ENCODE measurements at places on chromosomes 1 and 21.

- DNase-seq = no peak
These were observed 41.7 kb downstream of the PTGFRN start for GRCh38 chr1:116951200-116951935.

GRCh38 chr1:207164086-207164485 is 60.1 kb downstream of the C4BPA start:
- DNase-seq = no peak

GRCh38 chr1:54767526-54767925 is 3.2 kb upstream of the PARS2 start:
- no peak for DNase-seq

- DNase-seq = no peak
These were observed 146.3 kb upstream of the PKN2 start for GRCh38 chr1:88537787-88538186.

DNA sequence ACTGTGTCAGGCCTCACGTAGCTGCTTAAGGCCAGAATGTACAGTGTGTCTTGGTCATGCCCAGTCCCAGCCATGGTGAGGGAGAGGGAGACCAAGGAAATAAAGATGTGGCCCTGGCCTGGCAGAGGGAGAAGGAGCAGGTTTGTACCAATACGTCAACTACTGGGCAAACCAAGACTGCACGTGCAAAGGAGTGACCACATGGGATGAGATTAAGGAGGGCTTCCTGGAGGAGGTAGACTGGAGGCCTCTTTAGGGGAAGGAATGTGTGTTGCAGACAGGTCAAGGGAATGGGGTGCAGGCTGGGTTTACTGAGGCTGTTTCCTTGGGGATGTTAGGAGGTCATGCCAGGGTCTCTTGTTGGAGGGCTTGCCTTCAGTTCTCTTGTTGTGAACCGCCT is 7.8 kb downstream of the PLOD1 start:
- no peak for DNase-seq

GRCh38 chr1:32400876-32401631 is 6.8 kb upstream of the BSDC1 start:
- DNase-seq = peak; percentile 86

GRCh38 chr1:171817511-171818265 is 23.6 kb upstream of the DNM3 start:
- DNase-seq = peak; percentile 73

- no peak for DNase-seq
These were observed 127.9 kb downstream of the CLIC6 start for GRCh38 chr21:34796518-34797200.

DNA sequence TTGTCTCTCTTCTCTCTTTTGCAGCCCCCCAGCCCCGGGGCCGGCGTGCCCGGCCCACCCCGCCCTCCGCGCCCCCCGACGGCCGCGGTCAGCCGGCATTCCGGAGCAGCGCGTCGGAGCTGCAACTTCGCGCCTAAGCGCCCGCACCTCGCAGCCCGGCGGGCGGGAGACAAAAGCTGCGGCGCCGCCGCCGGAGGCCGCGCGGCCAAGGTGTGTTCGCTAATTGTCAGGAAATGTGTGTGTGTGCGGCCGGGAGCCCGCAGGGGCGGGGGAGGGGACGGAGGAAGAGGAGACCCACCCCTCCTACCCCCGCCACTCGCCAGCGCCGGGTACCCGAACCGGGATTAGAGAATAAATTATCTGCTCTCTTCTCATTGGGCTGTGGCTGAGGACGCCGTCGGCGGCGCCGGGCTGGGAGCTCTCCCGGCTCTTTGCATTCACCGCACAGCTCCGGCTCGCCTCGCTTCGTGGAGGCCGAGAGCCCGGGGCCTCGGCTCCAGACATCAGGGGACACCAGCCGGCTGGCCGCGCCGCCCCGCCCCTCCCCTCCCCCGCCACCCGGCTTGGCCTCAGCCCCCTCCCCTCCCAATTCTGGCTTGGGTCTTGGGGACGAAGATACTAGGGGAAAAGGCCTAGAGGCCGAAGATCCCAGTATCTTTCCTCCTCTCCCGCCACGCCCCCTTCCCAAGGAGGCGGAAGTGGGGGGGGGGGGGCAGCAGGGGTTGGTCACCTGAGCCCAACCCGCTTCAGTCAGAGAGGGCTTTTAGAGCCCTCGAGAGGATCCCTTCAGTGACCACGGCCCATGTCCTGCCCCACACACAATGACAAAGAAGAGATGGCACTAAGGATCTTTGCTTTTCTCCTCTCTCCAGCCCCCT is 1.3 kb upstream of the BLACAT1 start:
- DNase-seq = peak; percentile 84

GRCh38 chr1:114154963-114155322 is 1.3 kb upstream of the SYT6 start:
- no peak for DNase-seq

DNA sequence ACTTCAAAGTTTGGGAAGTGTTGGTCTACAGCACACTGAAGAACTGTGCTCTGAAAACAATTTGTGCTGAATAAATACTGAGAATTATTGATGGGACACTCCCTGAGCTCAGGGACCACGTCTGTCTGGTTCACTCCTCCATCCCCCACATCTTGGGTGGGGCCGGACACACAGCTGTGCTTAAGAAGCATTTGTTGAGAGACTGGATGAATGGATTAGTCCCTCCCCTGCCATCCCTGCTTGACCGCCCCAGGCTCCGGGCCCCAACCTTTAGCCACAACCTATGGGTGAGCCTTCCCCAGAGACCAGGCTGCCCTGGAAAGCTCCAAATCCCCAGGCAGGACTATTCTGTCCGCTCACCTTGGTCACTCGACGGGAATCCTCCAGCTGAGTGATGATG is 7.5 kb downstream of the TRIM63 start:
- no peak for DNase-seq

GRCh38 chr1:90763930-90764329 is 46.8 kb upstream of the BARHL2 start:
- no peak for DNase-seq

DNA sequence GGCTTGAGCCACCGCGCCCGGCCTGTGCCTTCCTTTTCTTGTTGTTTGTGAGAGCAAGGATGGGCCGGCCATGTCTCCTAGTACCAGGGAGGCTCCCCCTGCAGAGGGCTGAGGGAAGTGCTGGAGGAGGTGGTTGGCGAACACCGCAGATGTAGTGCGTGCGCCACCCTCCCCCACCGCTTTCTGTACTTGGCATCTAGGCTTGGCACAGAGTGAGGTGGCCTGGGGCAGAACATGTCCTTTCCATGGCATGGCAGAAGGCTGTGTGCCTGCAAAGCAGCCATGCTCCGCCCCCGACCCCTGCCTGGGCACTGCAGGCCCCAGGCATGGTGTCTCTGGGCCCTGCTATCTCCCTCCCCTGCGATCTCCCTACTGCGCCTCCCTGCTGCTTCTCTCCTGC is 30.7 kb downstream of the ALPL start:
- no peak for DNase-seq

DNA sequence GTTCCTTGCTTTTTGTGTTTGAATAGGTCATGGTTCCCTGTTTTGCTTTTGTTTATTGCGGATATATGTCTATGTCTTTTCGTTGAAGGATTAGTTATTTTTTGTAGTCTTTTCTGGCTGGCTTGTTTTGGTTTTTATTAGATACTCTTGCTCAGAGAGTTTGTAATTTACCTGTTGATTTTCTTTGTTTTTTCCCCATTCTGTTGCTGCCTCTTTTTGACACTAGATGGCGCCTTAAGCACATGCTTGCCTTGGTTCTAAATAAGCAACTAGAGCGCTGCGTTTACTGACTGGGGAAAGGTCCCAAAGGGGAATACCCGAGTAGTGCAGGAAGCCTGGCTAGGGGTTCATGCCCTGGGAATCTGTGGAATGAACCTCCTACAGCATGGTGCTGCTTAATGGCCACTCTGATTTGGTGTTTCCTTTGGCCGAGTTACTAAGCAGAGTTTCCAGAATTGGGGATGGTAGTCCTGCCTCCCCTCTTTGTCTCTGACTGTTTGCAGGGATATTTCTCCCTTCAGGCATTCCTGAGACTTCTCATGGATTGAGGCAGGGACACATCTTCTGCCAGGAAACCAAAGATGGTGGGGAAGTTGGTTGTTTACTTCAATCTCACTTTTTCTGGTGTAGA is 143.2 kb downstream of the PTPRU start:
- peak; percentile 85 for DNase-seq

DNA sequence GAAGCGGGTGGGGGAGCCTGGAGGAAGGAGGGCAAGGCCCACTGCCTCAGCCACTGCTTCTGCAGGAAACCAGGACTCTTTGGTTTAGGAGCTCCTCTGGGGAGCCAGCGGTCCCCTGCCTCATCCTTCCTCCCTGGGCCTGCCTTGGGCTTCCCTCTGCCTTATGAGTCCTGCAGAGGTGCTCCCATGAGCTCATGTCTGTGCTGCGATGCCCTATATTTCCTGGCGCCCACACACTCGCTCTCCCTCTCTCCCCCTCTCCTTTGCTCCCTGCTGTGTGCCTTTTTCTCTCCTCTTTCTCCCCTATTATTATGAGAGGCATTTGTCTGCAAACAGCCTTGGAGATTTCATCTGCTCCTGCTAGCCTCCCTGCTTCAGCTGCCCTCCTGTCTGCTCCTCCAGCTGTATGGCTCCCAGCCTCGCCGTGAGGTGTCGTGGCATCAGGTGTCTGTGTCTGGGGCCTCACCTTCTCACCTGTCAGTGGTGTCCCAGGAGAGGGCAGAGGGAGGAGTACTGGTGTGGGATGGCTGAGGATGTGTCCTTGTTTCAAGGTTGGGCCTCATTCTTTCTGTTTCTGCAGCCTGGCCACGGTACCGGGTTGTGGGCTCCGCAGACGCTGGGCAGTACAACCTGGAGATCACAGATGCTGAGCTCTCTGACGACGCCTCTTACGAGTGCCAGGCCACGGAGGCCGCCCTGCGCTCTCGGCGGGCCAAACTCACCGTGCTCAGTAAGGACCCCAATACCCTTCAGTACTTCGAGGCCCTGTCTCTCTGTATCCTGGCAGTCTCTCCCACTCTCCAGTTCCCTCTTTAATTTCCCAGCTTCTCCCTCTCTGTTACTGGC is 84.2 kb downstream of the KIRREL1 start:
- DNase-seq = no peak

DNA sequence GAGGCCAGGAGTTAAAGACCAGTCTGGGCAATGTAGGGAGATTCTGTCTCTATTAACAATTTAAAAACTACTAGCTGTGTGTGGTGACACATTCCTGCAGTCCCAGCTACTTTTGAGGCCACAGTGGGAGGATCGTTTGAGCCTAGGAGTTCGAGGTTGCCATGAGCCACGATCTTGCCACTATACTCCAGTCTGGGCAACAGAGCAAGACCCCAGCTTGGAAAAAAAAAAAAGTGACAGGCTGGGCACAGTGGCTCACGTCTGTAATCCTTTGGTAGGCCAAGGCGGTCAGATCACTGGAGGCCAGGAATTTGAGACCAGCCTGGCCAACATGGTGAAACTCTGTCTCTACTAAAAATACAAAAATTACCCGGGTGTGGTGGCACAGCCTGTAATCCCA is 26.8 kb downstream of the HP1BP3 start:
- DNase-seq = no peak

DNA sequence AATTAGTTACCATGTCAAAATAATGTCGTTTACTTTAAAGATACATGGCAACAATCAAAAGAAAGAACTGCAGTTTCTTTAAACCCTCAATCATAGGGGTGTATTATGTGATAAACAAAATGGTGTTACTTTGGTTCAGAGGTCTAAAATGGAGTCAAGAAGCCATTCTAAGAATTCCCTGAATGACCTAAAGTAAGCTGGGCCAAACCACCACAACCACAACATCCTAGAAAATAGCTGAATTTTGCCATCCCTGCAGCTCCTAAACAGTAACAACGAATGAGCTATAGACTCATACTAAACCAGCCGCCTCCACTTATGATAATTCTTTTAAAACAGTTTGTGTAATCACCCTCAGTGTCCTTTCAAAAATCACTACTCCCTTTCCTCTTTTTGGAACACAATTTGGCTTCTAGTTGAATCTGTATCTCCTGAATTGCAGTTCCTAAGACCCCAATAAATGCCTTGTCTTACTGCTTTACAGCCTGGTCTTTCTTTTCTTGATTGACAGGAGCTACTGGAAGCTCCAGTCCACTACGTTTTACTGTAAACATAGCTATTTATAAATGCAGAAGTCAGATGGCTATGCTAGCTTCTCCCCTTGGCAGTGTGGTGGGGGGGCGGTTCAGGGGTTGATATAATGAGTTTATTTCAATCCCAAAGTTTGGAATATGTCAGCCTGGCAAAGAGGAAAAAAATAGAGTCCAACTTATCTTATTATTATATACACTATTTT is 84.3 kb downstream of the PLPPR4 start:
- no peak for DNase-seq

DNA sequence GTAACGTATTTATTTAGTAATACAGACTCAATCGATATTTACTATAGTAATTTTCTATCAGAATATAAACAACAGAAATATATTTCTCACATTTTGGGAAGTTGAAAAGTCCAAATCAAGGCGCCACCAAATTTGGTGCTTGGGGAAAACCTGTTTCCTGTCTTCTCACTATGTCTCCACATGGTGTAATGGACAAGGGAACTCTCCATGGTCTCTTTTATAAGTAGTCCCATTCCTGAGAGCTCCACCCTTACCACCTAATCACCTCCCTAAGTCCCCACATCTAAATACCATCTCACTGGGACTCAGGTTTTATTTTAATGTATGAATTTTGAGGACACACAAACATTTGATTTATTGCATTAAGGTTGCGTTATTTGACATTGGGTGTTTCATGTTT is 848.0 kb downstream of the LTN1 start:
- DNase-seq = no peak

DNA sequence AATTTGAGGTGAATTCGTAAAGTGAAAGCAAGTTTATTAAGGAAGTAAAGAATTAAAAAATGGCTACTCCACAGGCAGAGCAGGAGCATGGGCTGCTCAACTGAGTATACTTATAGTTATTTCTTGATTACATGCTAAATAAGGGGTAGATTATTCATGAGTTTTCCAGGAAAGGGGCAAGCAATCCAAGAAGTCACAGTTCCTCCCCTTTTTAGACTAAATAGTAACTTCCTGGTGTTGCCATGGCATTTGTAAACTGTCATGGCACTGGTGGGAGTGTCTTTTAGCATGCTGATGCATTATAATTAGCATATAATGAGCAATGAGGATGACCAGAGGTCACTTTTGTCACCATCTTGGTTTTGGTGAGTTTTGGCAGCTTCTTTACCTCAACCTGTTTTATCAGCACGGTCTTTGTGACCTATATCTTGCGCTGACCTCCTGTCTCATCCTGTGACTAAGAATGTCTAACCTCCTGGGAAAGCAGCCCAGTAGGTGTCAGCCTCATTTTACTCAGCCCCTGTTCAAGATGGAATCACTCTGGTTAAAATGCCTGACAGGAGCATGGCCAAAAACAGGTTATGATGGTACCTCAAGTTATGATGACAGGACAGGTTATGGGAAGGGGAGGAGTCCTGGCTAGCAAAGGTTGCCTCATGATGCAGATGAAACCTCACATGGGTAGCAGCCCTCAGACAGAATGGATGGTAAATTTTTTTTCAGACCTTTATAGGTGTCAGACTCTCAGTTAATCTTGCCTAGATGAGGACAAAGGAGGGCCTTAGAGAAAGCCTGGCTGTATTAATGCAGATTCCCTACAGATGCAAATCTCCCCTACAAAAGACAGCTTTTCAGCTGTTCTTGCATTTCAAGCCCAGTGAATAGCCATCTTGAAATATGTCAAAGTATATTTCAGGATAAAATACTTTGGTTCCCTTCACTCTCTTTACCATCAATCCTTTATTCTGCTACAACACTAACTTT is 49.7 kb downstream of the SIPA1L2 start:
- DNase-seq = no peak

GRCh38 chr1:7320661-7321060 is 450.4 kb upstream of the VAMP3 start:
- no peak for DNase-seq

Data from NT2/D1 (cell line).